ENCODE measurements at places on chromosomes 5 and 9.

DNA sequence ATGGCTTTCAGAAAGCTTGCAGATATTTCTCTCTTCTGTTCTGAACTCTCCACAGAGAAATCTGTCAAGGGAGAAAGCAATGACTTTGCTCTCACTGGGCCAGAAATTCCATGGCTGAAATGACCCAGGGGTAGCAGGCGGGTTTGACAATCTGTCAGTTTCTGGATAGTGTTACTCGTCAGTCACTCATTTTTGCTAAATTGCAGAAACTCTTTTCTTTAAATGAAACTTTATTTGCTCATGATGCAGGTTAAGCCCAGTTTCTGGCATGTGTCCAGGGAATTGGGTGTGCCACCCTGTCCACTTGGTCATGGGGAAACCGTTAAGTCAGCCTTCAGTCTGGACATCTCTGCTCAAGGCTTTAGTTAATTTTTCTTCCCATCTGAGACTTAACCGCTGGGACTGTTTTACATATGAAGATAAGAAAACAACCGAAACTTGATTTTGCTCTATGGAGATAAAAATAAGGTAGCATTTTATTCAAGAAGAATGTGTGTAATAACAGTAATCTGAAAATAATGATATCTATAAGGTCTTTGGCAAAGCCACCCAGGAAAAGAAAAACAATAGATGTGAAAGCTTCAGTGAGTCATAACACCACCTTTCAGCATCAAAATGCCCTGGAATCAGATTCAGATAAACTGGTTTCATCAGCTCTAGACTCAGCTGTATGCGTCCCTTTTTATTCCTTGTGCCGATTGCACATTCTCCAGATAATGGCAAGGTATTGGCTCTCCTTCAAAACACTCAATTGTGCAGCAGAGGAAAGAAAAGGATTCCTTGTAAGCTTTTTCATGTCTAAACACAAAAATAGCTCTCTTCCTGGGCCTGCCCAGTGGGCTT is 308.3 kb downstream of the ZSWIM6 start:
- no peak for DNase-seq

- DNase-seq: no peak
Measured at GRCh38 chr9:104944356-104944755, 16.4 kb upstream of the ABCA1 start.

- DNase-seq: no peak
Measured at GRCh38 chr9:76151267-76151666, 243.0 kb downstream of the RFK start.

GRCh38 chr9:26399556-26399955 is 493.0 kb downstream of the CAAP1 start:
- DNase-seq: no peak
